ENCODE measurements at places on chromosomes 5 and 9.

DNA sequence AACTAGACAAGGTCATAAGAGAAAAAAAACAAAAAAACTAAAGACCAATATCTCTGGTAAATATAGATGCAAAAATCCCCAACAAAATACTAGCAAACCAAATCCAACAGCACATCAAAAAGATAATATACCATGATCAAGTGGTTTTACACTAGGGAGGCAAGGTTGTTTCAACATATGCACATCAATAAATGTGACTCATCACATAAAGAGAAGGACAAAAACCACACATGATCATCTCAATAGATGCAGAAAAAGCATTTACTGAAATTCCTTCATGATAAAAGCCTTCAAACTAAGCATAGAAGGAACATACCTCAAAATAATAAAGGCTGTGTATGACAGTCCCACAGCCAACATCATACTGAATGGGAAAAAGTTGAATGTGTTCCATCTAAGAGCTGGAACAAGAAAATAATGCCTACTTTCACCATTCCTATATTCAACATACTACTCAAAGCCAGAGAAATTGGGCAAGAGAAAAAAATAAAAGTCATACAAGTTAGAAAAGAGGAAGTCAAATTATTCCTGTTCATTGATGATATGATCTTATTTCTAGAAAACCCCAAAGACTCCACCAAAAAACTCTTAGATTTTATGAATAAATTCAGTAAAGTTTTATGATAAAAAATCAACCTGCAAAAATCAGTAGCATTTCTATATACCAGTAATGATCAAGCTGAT is 72.2 kb upstream of the FAM169A start:
- no peak for DNase-seq

GRCh38 chr9:77556396-77556795 is 91.7 kb downstream of the GNA14 start:
- DNase-seq, result no peak

DNA sequence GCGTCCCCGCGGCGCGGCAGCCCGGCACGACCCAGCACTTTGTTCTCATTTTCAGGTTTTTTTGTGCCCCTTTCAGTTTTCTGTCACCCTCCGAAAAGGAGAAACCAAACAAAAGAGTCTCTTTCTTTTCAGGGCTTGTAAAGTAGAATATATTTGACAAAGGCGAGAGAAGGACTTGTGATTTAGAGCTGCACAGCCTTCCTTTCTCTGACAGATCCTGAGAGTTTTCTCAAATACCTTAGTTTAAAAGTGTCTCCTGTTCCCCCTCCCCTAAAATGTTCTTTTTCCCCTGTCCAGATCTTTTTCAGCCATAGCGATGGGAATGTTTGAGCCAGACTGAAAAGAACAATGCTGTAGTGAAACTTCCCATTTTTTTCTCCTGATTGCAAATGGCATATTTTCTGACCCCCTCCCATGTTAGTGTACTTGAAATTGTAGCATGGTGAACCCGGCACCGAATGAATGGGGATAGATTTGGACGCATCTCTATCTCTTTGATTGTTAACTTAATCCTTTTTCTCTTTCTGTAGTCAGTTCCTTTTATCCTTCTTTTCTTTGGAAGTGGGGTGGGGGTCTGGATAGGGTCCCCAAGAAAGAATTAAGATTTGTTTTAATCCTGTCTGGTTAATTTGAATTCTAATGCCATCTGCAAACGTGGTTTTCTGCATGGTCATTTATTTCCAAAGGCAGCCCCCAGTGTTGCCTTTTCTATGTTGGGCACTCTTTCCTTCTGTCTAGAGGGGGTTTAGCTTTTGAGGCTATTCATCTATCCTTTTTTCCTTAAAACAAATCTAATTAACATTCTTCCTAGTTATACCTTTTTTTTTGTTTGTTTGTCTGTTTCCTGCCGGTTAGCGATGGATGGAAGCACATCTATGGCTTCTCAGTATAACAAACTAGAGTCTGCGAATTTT is 2.2 kb downstream of the ZSWIM6 start:
- no peak for DNase-seq

- no peak for DNase-seq
These were observed 32.4 kb downstream of the FYB1 start for GRCh38 chr5:39186722-39187539.

DNA sequence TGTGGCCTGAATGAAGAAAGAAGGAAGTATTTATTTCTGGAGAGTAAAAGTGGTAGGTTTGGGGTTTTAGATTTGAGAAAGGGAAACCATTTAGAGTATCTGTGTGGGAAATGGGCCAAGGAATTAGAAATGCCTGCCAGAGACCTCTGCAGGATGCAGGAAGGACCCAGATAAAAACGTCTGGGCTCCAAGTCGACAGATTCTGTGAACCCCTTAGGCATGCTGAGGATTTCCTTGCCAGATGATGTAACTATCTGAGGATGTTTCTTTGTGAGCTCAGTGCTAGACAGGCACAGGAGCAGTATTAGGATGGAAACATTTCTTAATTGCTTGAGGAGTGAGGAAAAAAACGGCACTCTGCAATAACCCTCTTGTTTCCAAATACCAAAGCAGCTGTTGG is 251.8 kb upstream of the DMRT1 start:
- no peak for DNase-seq

- no peak for DNase-seq
These were observed 193.3 kb downstream of the TMEM38B start for GRCh38 chr9:105887679-105888078.

DNA sequence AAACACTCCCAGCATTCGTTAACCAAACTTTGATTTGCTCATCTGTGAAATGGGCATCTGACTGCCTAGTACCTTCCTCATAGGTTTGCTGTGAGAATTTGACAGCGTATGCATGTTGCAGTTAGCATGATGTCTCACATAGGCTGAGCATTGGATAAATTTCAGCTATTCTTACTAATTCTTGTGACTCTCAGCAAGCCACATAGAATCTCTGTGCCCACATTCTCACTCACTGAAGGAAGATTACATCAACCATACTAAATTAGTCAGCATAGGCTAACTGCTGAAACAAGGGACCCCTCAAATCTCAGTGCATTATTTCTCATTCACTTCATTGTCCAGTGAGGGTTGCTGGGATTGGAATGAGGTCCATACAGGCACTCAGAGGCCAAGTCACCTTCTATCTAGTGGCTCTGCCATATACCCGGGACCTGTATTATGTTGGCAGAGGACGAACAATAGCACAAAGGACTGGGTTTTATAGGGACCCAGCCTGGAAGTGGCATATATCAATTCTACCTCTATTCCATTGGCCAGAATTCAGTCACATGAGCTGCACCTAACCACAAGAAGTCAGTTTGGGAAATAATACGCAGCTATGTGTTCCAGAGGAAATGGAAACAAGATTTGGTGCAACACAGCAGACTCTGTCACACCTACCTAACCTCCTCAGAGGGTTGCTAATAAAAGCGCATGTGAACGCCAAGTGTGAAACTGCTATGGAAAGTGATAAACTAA is 4.2 kb upstream of the PTGER4 start:
- DNase-seq, result no peak

DNA sequence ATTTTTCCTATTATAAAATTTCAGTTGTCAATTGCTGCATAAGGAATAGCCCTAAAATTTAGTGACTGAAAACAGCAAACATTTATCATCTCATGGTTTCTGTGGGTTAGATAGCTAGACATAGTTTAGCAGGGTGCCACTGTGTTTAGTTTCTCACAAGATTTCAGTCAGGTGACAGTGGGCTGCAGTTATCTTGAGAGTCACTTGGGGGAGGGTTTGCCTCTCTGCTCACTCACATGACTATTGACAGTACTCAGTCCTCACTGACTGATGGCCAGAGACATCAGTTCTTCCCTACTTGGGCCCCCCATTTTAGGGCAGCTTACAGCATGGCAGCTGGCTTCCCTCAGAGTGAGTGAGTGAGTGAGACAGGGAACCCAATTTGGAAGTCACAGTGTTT is 42.0 kb downstream of the PBX3 start:
- no peak for DNase-seq

GRCh38 chr5:82362636-82363035 is 84.5 kb upstream of the RPS23 start:
- no peak for DNase-seq

DNA sequence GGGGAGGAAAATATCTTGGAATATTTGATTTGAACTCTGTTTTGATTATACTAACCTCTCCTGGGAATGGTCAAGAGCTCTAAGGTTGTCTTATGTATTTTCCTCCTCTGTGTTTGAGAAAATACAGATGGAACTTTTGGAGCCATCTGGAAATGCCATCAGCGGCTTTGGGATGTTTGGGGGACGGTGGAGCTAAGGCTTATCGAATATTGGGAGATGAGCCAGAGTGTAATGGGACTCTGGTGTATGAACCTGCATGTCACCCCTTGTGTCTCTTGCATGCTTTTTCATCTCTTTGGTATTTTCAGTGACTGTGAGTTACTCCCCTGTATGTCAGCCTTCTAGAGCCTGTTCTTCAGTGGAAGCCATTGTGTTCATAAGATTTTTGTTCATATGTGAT is 180.0 kb upstream of the OTULINL start:
- DNase-seq, result no peak

- DNase-seq, result no peak
These were observed 158.6 kb downstream of the FAM114A2 start for GRCh38 chr5:153880106-153880505.

DNA sequence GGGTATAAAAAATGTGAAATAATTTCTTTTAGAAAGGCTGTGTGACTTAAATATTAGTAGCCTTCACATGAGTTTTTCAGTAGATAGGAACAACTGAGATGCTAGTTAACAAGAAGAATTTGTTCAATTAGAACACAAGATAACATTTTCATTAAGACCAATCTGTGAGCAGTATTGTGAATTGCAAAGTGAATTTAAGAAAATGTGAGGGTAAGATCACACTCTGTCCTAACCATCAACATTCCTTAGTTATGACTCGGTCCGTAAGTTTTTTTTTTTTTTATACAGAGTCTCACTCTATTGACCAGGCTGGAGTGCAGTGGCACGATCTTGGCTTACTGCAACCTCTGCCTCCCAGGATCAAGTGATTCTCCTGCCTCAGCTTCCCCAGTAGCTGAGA is 180.2 kb upstream of the EGFLAM start:
- DNase-seq, result no peak

DNA sequence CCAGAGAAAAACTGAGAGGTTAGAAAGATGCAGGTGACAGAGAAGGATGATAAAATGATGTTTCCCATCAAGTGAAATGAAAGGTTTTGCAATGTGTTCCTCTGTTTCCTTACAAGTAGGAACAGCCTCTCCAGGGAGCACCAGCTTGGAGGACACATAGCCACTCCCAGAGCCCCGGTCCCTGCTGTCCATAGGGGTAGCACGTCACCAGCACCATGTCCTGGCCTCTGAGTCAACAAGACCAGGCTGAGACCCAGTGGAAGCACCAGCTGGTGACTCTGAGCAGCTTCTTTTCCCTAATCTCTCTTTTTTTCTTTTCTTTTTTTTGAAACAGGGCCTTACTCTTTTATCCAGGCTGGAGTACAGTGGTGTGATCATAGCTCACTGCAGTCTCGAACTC is 19.4 kb upstream of the HMCN2 start:
- DNase-seq, result no peak

DNA sequence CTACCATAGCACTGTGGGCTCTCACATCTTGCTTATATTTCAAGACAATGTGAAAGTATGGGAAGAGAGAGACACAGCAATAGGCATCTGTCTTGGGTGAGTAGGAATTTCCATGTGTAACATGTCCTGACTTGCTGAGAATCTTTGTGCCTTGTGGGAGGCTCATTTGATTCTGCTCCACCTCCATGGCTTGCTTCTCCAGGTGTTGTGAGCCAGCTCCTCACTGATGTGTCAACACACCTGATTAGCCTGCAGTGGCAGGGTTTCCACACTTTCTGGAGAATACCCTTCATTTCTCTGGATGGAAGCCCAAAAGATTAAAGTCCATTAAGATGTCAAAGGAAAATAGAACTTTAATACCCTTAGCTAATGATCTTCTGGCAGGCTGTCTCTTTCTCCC is 613.6 kb downstream of the ZNF608 start:
- DNase-seq, result no peak

GRCh38 chr5:8350644-8351339 is 481.8 kb downstream of the MTRR start:
- DNase-seq, result no peak

GRCh38 chr9:35854091-35854762 is 16.0 kb downstream of the OR13J1 start:
- DNase-seq, result no peak

- DNase-seq, result no peak
These were observed 18.1 kb downstream of the MAMDC2 start for GRCh38 chr9:70061776-70062175.

GRCh38 chr5:132419502-132420468 is 50.3 kb downstream of the SLC22A5 start:
- no peak for DNase-seq

DNA sequence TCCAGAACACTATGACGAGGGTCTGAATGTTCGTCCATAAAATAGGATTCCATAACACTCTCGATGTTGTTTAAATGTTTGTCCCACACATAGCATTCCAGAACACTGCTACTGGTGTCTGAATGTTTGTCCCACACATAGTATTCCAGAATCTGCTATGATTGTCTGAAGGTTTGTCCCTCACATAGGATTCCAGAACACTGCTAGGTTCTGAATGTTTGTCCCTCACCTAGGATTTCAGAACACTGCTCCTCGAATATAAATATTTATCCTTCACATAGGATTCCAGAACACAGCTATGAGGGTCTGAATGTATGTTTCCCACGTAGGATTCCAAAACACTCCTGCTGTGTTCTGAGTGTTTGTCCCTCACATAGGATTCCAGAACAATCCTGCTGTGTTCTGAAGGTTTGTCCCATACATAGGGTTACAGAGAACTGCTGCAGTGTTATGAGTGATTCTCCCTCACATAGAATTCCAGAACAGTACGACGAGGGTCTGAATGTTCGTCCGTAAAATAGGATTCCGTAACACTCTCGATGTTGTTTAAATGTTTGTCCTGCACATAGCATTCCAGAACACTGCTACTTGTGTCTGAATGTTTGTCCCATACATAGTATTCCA is 215.3 kb downstream of the FOXD4L6 start:
- DNase-seq, result no peak

- DNase-seq, result no peak
These were observed 2365.9 kb downstream of the MAT2B start for GRCh38 chr5:165871291-165871690.

DNA sequence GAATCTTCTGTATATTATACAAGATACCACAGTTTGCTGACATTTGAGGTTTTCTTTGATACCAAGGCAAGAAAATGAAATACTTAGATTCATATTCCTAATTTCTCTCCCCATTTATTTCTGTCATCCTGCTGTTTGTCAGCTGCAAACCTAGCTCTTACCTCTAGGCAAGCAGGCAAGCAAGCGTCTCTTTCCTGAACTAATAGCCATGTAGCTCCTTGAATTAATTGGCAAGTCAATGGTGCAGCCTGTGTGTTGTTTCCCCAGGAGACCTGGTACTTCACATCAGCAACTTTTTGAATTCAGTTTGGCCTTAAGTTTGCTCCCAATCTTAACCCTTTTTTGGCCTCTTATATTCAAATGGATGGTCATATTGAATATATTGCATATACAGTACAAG is 573.6 kb upstream of the ARRDC3 start:
- no peak for DNase-seq

GRCh38 chr9:19946441-19947109 is 157.7 kb upstream of the SLC24A2 start:
- DNase-seq, result no peak

Measured in activated CD8-positive, alpha-beta memory T cell treated with anti-CD3 and anti-CD28 coated beads for 1 hour (primary cell).